HS-27A (cell line): ENCODE measurements at places on chromosomes 4 and X.

- no peak for DNase-seq
Observed at GRCh38 chrX:29012867-29013266, 425.6 kb downstream of the IL1RAPL1 start.

DNA sequence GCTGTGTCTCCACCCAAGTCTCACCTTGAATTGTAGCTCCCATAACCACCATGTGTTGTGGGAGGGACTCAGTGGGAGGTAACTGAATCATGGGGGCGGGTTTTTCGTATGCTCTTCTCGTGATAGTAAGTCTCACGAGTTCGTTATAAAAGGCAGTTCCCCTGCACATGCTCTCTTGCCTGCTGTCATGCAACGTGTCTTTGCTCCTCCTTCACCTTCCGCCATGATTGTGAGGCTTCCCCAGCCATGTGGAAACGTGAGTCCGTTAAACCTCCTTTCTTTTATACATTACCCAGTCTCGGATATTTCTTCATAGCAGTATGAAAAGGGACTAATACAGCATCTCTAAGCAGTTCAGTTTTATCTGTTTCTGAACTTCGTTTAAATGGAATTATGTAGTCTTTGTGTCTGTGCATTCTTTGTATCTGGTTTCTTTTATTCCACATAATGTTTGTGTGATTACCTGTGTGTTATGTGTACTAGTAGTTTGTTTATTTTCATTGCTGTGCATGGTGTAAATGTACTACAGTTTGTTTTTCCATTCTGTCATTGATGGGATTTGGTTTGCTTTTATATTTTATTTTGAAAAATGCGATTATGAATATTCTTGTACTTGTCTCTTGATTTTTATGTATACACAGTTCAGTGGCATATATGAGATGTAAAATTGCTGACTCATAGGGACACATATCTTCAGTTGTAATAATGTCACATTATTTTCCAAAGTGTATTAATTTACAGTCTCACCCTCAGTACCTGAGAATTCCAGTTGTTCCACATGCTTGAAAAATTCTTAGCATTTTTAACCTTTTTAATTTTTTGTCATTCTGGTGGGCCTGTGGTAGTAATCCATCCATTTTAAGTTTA is 304.9 kb downstream of the GBA3 start:
- DNase-seq = no peak

DNA sequence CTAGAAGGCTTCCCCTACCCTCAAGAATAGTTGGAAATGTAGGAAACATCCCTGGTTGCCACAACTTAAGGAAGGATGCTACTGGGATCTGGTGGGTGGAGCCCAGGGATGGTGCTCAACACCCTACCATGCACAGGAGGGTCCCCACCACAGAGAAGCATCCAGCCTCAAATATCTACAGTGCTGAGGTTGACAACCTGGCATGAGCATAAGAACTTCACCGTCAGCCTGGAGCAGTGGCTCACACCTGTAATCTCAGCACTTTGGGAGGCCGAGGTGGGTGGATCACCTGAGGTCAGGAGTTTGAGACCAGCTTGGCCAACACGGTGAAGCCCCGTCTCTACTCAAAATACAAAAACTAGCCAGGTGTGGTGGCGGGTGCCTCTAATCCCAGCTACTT is 24.0 kb upstream of the ASMTL start:
- no peak for DNase-seq

DNA sequence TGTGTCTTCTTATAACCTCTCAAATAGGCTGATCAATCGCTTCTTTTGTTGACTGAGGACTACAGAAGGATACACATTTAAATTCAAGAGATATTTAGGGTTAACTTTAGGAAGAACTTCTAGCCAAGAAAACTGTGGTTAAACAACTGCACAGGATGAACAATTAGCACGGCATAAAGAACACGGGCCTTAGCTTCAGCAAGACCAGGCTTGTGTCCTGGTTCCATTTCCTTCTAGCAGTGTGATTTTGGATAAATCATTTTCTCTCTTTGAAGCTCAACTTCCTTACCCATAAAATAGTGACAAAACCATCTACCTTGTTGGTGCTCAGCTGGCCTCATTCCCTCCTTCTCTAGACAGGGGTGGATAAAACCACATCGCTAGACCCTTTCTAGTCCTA is 117.6 kb downstream of the TSPAN5 start:
- DNase-seq = no peak

DNA sequence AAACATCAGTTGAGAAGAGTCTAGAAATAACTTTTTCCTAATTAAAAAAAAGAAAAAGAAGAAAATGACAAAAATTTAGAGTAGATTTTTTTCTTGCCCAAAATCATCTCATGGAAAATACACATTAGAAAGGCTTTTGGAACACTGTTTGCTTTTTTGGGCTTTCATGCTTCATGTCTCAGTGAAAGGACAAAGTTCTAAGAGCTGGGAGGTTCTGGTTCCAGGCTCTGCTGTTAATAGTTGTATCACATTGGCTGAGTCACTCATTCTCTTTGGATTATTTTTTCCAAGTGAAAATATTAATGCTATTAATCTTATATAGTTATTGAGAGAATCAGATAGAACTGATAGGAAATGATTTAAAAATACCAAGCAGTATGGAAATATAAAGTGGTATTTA is 32.9 kb upstream of the ETNPPL start:
- DNase-seq = no peak

GRCh38 chr4:48340276-48340964 is 909 bp upstream of the SLAIN2 start:
- no peak for DNase-seq

GRCh38 chrX:9785944-9786797 is at the start of gene SHROOM2:
SHROOM2 (plus strand) TSS chrX:9786429; CDS start chrX:9786546, 117 bp downstream.
- no peak for DNase-seq

DNA sequence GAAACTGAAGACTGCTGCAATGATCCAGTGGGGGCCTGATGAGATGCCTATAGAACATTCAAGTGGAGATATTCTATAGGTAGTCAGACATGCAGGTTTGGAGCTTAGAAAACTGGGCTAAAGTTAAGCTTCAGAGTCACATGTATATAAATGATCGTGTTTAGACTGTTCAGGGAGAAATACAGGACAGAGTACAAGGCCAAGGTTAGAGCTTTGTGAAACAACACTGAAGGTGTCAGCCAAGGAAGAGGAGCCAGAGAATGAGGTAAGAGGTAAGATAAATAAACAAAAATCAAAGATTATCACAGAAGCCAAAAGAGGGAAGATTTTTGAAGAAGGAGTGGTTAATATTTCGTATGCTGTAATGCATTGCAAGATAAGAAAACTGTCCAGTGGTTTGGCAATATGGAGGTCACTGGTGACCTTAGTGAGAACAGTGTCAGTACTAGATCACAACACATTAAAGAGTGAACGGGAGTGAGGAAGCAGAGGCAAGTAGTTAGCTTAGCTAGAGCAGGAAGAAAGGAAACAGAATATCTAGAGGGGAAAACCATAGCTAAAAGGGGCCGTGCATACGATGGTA is 58.0 kb upstream of the KLHL13 start:
- DNase-seq = no peak

DNA sequence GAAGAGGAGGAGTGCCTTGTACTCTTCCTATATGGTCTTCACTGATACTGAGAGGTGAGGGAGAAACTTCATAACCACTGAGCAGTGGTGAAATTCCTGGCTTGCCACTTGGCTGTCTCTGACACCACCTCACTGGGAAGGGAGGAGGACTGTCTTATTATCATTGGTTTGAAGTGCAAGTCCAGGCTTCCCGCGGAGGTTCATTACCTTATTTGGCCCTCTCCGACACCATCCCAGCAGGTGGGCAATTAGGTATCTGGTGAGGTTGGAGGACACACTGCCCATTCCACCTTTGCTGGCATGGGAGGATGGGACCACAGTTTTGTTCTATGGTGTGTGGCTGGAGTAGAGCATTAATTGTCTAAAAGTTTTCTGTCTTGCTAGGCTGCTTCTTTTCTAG is 206.1 kb downstream of the LHFPL1 start:
- no peak for DNase-seq

GRCh38 chr4:117965622-117966021 is 68.7 kb upstream of the NDST3 start:
- no peak for DNase-seq

GRCh38 chr4:4633431-4633830 is 91.6 kb upstream of the STX18 start:
- DNase-seq = no peak

DNA sequence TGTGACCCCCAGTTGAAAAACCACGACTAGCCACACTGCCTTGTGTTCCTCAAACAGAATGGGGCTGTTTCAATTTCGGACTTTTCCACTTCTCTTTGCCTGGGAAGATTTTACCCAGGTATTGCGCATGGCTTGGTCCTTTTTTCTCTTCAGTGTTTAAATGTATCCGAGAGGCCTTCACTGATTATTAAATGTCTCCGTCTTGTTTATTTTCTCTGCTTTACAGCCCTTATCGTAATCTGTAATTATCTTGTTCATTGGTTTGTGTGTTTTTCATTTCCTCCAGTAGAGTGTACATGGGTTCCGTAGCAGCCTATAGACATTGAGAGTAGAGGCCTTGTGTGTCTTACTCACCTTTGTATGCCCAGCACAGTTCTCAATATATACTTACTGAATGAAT is 2.4 kb downstream of the MOSPD2 start:
- DNase-seq = no peak

GRCh38 chrX:34716302-34716701 is 59.2 kb upstream of the TMEM47 start:
- no peak for DNase-seq

- DNase-seq = no peak
Observed at GRCh38 chrX:70176938-70177533, at the start of gene DGAT2L6. DGAT2L6 (plus strand) TSS chrX:70177483; CDS start chrX:70177583, 100 bp downstream.
